ENCODE measurements at places on chromosomes 16 and 17.

DNA sequence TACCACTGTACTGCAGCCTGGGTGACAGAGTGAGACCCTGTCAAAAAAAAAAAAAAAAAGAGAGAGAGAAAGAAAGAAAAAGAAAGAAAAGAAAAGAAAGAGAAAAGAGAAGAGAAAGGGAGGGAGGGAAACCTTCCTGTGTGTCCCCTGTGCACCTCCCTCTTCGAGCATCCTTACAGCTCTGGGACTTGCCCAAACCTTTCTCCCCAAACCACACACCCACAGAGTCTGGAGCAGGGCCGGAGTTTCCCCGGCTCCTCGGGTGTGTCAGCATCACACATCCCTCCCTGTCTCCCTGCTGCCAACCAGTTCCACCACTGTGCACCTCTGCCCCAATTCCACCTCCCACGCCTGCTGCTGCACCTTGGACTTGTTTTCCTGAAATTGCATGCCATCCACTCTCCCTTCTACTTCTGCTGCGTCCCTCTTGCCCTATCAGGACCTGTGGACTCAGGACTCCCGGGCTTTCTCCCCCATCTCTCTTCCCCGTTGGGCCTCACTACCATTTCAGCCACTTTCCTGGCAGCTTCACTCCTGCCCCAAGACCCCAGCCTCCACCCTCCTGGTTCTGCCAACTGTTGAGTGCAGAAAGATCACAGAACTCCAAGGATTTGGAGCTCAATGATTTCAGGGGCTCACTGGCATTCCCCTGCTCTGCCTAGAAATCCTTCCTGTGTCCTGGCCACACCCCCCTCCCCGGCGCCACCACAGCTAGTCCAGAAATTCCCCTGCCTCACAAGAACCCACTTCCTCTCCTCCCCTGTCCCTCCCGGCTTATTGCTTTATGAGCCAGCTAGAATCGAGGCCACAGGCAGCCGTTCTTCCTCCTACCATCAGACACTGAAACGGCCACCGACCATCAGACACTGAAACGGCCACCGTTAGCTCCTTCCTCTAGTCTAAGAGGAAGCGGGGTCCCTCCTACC is 3.7 kb upstream of the CDK3 start:
- peak; percentile 52 for DNase-seq

GRCh38 chr17:77769215-77769614 is 189.3 kb upstream of the TNRC6C start:
- DNase-seq = no peak

DNA sequence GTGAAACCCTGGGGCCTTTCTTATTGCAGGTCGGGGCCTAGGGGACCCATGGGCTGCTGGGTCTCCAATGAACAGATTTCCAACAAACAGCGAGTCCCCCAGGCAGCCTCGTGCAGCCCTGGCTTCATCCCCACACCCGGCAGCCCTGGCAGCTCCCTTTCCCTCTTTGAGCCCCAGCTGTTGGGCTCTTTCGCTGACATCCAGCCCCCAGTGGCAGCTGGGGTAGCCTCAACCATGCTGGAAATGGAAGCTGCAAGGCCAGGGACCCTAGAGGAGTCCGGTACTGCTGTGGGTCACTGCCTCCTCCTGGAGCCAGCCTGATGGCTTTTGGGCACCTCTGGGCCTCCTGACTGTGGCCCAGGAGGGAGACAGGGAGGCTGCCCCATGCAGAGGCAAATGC is 5.9 kb downstream of the RPUSD1 start:
- DNase-seq = no peak

- no peak for DNase-seq
Measured at GRCh38 chr17:81339191-81339533, 44.1 kb upstream of the SLC38A10 start.

- no peak for DNase-seq
Measured at GRCh38 chr17:28719021-28719433, 758 bp upstream of the RPL23A start.

GRCh38 chr17:80850817-80851216 is 140.8 kb upstream of the CHMP6 start:
- no peak for DNase-seq

DNA sequence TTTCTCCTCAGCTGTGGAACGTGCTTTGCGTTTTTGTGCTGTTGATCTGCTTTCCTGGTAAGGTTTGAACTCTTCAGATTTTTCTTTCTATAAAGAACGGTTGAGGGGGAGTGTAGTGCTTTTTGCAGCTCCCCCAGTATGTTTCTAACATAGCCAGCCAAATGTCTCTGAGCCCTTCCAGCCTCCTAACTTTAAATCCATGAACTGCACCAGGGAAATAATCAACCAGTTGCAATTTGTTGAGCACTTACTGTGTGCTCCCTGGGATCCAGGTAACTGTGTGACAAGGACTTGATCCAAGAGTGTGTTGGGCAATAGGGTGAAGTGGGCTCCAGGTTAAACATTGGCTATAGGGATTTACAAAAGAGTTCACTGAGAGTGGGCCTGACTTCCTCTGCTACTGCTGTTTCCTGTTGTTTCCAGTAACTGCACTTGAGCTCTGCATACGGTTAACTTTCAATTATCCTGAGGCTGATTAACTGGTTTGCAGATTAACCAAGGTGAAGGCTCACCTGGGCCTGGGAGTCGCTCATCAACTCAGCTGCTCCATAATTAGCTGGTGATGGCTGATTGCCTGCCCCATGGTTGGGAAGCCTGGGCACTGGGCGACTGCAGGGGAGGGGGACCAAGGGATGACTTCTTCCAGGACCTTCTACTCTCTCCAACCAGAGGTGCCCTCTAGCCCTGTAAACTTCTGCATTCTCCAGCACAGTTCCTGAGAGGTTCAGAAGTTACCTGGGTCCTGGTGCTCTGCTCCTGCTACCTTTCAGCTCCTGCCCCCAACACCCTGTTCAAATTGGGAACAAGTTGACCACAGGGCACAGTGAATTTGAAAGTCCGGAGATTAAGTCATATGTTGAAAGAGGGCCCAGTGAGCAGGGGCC is 19.5 kb downstream of the HLF start:
- DNase-seq = no peak

GRCh38 chr16:3496386-3496785 is 1.1 kb upstream of the C16orf90 start:
- DNase-seq = no peak

DNA sequence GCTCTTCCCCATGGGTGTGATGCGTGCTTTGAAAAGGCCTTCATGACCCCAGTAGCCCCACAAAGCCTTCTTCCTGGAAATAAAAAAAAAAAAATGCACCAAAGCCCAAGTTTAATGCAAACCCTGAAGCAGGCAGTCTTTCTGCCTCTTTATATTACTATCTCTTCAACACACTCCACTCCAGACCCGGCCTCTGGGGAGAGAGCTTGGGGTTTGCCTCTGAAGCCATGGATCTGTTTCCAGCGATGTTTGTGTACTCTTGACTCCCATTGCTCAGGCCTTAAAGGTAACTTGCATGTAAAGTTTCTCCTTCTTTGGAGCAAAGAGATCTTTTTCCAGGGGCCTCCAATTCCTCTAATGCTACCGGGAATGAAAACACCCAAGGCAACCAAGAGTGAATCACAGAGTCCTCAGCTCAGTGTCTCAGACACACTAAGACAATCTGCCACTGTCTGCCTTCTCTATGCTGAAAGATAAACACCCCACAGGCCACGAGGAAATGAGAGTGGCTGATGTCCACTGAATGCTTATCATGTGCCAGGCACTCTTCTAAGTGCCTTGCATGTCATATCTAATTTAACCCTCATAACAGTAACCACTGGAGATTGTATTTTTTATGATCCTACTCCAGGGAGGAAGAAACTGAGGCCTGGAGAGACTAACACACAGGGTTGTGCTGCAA is 56.4 kb upstream of the AKTIP start:
- no peak for DNase-seq

DNA sequence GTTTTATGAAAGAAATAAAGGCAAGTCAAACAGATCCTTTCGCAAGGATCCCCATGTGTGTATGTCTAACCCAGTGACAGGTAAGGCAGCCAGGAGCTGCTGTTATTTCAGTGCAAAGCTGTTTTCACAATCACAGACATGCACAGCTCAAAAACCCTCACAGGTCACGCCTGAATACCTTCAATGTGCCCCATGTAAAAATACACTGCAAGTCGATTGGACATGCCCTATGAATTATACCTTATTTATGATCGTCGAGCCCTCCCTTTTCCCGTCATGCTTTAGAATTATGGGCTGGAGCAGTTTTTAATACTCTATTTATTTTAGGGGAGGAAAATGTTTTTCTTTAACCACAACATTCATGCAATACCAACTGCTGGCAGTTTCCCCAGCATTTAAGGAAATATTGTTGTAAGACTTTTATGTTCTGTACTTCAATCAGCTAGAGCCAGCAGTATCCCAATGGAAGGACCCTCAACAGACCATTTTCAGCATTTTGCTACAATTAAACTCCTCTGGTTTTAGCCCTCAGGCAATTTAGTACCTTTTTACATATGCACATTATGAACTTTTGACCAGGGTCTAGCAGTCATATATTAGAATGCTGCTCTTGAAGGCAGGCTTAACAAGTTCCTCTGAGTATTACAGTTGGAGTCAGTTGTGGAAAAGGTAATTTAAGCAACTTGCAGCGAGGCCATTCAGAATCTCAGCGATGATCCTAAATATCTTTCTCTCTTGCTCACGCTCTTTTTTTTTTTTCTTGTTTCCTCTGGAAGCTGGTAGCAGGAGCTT is 362.2 kb downstream of the WWOX start:
- DNase-seq = no peak

- no peak for DNase-seq
Measured at GRCh38 chr17:66945147-66945835, 19.2 kb upstream of the CACNG4 start.

DNA sequence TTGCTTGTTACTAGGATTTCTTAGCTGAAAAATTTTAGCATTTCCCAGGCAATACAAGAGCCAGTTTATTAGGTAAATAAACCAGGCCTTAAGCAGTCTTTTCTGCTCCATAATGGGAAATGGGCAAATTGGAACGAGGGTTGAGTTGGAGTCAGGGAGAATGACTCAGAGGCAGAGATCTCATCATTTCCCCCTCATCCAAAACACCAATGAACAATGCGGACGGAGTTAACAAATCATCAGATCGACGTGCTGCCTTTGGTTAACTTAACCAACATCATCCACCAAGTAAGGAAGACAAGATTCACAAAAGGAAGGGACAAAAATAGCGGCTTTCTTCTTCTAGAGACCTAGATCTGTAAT is 243.5 kb downstream of the STX8 start:
- no peak for DNase-seq

- DNase-seq = no peak
Measured at GRCh38 chr16:60748366-60748765, 1287.9 kb downstream of the CDH8 start.

- no peak for DNase-seq
Measured at GRCh38 chr16:69553332-69553731, 12.4 kb upstream of the NFAT5 start.

DNA sequence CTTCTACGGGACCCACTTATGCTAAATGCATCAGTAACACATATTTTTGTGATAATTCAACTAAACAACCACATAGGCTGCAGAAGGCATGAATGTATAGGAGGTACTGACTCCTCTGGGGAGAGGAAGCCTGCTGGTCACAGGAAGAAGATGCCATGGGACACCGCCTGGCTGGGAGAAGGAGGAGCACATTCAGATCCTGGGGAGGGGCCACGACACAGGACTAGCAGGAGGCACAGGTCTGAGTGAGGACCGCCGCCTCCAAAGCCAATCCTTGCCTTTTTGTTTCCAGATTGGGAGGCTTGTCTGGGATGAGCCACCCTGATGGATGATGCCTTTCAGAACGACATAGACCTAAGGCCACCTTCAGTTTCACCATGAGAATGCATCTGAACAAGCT is 34.6 kb downstream of the MBTPS1 start:
- DNase-seq = no peak

DNA sequence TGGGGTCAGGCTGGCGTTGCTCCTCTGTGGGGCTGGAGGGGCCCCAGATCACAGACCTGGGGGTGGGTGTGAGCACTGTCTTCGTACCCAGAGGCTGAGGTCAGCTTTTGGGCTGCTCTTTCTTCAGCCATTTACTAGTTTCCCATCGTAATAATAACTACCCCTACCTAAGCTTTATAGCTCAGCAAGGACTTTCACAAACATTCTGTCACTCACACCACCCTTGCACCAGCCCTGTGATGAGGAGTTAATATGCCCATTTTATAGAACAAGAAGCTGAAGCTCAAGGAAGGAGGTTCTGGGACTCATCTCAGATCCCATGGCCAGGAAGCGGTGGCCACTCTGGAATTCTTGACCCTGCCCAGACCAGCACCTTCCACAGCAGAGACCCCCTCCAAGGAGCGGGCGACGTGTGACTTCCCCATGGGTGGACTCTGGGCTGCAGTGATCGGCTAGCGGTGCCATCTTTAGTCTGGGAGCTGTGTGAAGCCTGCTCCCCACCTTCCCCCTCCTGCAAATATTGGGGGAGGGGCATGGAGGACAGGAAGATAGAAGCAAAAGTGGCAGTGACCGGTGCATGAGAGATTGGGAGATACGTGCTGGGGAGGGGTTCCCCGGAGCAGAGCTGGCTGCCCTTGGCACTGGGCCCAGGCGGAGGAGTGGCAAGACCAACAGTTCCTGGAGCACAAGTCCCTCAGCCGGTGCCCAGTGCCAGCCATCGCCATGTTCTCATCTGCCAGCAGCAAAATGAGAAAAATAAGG is 81.8 kb upstream of the TOB1 start:
- DNase-seq = no peak

DNA sequence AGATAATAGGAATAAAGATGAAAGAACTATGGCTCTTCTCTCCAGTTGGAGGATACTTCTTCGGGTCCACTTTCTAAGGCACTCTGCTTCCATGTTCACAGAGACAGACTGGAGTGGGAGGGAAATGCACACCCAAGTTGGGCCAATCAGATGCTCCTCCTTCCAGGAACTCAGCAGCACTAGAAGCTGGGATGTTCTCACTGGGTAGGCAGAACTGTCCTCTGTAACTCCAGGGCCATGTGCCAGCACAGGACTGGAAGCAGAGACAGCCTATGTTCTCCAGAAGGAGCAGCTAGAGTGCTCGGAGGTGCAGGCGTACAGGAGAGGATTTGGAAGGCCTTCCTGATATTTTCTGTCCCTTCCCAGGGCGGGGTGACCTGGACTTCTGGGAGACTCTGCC is 49.9 kb upstream of the SREBF1 start:
- no peak for DNase-seq

DNA sequence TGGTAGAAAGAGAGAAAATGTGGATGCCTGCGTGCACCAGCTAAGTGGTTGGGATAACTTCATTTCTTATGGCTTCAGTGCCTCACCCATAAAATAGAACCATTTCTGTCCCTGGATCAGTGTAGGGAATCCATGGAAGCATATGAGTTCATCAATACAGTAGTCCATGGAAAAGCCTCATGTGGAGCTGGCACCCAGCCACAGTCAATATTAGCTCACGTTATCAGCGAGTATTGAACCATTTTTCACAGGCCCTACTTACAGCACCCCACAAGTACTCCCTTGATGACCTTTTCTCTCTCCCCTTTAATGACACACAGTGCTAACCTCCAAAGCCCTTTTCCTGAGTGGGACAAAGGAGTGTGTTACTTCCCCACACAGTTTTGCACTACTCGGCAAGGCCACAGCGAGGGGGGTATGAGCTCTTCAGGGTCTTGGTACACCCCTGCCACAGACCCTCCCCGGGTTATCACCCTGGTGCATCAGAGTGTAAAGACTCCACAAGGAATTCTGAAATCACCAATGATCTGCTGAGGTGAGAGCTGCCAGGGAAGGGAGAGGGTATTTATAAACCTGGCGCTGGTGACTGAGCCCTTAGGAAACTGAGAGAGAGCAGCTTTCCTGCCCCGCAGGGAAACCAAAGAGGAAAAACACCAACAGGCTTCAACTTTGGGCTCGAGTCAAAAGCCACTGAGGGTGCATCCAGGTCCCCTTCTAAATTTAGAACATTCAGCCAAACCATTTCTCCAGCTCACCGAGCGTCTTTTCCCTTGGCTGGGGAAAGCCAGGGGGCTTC is 36.9 kb downstream of the DYNLRB2 start:
- no peak for DNase-seq

GRCh38 chr16:2058872-2059271 is 11.1 kb downstream of the TSC2 start:
- DNase-seq = no peak

All from stimulated activated naive CD8-positive, alpha-beta T cell treated with anti-CD3 and anti-CD28 coated beads, Interleukin-15, Interleukin-2, amounts not matched to agents 100 U/mL and 50 U/mL, for 24 hours (primary cell).